ENCODE measurements at places on chromosomes 5 and 9. TPM values are rescaled to one million over a fixed set of nuclear protein-coding genes. Genes with fewer than 3 reads are reported as not detected.

Gene LAMC3
- total RNA-seq: 0.55 TPM

Gene NR4A3
- total RNA-seq: 6.1 TPM

GRCh38 chr9:95171001-95171400 lies 146.5 kb downstream of the FANCC start:
- DNase-seq: no peak

GRCh38 chr5:116613445-116613844 lies 38.8 kb upstream of the SEMA6A start:
- no peak for DNase-seq

DNA sequence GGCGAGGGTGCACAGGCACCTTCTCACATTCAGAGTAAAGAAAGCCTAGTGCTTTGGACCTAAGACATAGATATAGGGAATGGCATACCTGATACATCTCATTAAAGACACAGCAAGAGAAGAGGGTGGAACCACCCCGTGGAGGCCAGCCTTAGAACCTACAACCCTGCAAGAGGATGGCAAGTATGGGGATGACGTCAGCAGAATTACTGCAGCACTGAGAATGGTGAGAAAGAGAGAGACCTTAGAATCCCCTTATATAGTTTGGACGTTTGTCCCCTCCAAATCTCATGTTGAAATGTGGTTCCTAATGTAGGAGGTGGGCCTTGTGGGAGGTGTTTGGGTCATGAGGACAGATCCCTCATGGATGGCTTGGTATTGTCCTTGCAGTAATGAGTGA lies 28.2 kb upstream of the ADCY2 start:
- DNase-seq: no peak

Gene ARHGEF28
- 6.9 TPM for total RNA-seq
